RPMI7951 (cell line): ENCODE measurements at places on chromosomes 1 and 21. TPM values are rescaled to one million over a fixed set of nuclear protein-coding genes. Genes with fewer than 3 reads are reported as not detected.

DNA sequence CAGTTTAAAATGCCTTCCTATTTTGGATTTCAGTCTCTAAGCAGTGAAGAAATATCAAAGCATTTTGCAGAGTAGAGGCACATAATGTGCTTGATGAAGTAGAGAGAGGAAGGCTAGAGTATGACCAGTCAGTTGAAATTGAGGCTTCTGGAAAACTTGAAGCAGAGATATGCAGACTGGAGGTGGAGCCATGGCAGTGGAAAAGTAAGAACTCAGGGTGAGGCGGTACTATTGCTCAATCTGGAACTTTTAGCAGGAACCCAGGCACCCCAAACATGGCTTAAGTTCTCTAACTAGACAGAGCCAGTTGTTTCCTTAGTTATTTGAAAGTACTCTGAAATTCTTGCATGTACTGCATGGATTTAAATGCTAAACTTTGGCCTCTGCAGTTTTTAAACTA, 288.6 kb downstream of the HHAT start:
- no peak for DNase-seq

GRCh38 chr1:198333744-198334143, 176.9 kb downstream of the NEK7 start:
- DNase-seq: peak; percentile 28

GRCh38 chr1:201647094-201647493, 108.2 kb downstream of the NAV1 start:
- no peak for DNase-seq

DNA sequence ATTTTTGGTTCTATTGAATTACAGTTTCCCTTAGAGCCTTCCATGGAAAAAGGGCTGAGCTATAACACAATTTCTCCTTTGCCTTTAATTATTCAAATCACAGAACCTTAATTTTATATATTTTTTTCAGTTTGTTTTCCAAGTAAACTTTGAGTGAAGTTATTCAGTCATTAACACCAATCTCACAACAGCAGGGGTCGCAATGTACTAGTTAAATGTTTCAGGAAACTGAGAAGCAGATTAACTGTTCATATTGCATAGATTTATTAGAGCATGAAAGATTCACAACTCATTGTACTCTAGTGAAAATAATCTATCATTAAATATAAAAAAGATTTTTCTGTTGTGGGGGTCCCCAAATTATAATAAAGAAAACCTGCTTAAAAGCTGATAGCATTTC, 64.1 kb downstream of the KIFAP3 start:
- DNase-seq: peak; percentile 58

The CYYR1 gene
- not detected in 2 replicates for total RNA-seq

DNA sequence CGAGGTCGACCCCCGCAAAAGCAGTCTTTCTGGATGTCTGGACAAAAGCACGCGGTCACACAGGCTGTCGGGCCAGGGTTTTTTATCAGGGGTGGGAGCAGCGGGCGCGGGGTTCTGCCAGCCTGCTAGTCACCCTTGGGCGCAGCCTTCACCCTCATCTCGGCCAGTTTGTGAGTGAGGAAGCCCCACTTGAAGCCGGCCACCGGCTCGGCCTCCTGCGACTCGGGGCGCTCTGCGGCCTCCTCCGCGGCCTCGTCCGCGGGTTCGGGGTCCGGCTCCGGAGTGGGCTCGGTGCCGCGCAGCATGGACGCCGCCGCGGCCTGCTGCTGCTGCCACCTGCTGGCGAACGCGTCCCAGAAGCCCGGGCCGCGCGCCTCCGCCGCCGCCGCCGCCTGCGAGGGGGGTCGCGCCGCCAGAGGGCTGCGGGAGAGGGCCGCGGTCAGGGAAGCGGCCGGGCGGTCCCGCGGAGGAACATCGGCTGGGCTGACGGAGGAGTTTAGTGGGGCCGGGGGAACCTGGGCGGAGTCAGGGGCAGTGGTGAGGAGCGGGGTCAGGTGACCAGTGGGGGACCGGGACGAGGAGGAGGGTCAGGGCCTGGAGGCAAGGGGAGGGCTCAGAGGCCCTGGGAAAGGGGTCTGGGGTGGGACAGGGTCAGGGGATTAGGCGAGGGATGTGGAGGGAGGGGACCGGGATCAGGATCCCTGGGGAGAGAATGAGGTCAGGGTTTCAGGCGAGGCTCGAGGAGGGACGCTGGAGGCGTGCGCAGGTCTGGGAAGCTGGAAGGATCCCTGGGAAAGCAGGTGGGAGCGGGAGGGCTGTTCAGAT, 4.5 kb downstream of the C1orf232 start:
- no peak for DNase-seq
